ENCODE measurements at places on chromosomes 5 and 9.

- DNase-seq: no peak
Observed at GRCh38 chr5:170755679-170756456, 27.7 kb upstream of the GABRP start.

DNA sequence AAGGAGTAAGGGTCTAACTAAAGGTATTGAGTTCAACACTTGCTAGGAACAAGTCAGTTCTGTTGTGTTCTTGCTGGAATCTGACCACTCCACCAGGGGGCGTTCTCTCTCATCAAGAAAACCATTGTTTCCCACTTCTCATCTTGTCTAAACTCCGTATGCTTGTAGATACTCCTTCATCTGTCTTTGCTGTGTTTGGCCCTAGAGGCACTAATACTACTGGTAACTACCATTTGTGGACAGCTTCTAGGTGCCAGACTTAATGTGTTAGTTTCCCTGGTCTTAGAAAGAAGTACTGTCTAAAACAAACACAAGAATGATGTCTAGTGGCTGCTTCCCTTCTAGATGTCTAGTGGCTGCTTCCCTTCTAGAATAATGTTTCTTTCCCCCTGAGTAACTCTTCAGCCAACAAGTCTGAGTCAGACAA, 18.7 kb upstream of the PTPDC1 start:
- DNase-seq: peak; percentile 47

GRCh38 chr5:140588311-140589070, 23.9 kb downstream of the SLC35A4 start:
- no peak for DNase-seq

- no peak for DNase-seq
Observed at GRCh38 chr5:179301796-179302195, 43.5 kb downstream of the ADAMTS2 start.

- DNase-seq: no peak
Observed at GRCh38 chr5:40505031-40505430, 174.7 kb upstream of the PTGER4 start.

GRCh38 chr5:2536632-2537377, 214.7 kb downstream of the IRX2 start:
- no peak for DNase-seq

DNA sequence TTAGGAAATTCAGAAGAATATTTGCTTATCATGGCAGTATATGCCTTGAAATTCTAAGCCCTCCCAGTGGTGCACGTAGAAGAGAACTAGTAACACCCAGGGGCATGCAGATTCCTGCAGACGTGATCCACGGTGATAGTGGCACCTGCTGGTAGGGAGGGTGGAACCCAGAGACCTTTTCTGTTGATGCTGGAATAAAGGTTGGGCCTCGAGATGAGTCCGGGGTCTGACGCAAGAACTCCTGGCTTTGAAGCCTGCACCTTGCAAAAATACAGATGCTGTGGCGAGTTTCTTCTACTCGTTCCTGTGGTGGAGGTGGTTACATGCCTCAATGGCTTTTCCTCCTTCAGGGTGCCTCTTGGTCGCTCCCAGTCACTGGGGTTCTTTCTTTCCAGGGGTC, 39.5 kb upstream of the PHF2 start:
- no peak for DNase-seq

GRCh38 chr5:160108124-160108523, 11.1 kb downstream of the PWWP2A start:
- no peak for DNase-seq

DNA sequence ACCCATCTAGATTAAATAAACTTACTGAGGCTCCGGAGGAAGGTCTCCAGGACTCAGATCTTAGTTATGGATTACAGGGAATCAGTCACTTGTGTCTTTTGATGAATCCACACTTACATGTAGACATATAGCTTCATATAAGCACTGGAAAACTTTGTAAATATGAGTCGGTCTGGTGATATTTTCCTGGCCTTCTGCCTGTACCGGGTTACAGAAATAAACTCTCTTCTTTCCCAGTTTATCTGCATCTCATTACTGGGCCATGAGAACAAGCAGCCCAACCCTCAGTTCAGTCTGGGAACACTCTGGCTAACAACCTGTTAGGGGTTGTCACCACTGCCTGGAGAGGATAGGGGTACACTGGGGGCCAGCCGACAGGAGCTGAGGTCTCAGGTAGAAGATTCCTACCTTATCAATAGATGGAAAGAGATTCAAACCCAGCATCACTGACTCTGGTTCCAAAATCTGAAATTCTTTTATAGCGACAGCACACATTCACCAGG, 59.1 kb downstream of the THBS4 start:
- DNase-seq: no peak
